ENCODE measurements at places on chromosomes 7 and 10. TPM values are rescaled to one million over a fixed set of nuclear protein-coding genes. Genes with fewer than 3 reads are reported as not detected.

The SPDYE3 gene
- total RNA-seq: not detected

The MALRD1 gene
- not detected for total RNA-seq

The TRIM56 gene
- total RNA-seq: 29.7 TPM

The TRIM50 gene
- 0.11 TPM for total RNA-seq

The TMEM236 gene
- total RNA-seq: 0.04 TPM

The PLAU gene
- total RNA-seq: 4.4 TPM

The MAGI2 gene
- 0.94 TPM for total RNA-seq

The RHOBTB1 gene
- 8.2 TPM for total RNA-seq

The THNSL1 gene
- 6.2 TPM for total RNA-seq

The PDK4 gene
- 0.24 TPM for total RNA-seq

The TLX1 gene
- total RNA-seq: 0.33 TPM

- no peak overlapping the region for H3K27ac ChIP-seq
- no peaks in the 10 kb centered on the region for H3K36me3 ChIP-seq
- no peak for DNase-seq
These were observed 26.9 kb downstream of the FKBP6 start for GRCh38 chr7:73354821-73355220.

- no peaks in the 10 kb centered on the region for H3K27me3 ChIP-seq
- DNase-seq: no peak
- H3K4me1 ChIP-seq: no peaks in the 10 kb centered on the region
- H3K27ac ChIP-seq: no peak overlapping the region
These were observed 119.2 kb downstream of the PPP1R9A start for GRCh38 chr7:95026421-95027072.

DNA sequence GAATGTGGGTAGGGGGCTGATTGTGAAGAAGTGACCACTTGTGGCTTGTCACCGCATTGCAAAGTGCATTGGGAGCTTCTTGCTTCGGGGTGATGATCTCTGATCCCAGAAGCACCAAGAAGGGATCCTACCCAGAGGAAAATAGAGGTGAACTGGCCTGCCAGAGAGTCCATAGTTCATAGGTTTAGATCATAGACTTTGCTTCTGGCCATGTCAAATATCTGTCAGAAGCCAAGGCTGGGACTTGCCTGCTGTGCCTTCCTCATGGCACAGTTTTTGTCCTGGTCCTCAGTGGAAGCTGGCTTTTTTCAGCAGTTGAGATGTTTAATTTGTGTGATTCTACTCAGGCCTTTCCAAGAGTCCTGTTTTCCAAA is 1.1 kb downstream of the ZSWIM8 start:
- DNase-seq: peak; percentile 48
- H3K4me1 ChIP-seq: peaks cover 27% of the 10 kb centered on the region
- peak overlapping the region; percentile 89 for H3K4me3 ChIP-seq
- peaks cover 35% of the 10 kb centered on the region for H3K36me3 ChIP-seq
- peak overlapping the region; percentile 76 for H3K27ac ChIP-seq

DNA sequence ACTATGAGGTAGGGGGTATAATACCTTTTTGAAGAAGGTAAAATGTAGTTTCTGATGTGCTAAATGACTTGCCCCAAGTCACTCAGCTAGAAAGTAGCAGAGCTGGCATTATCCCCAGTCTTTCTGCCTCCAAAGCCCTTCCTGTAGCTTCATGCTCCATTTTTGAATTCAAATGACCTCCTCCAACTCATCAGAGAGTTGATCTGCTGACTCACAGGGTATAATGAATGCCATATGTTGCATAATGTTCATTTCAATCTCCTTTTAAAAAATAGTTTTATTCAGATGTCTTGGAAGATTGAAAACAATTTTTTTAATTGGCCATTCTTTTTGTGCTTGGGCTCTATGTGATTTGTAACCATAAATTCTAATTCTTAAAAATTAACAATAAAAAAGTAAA is 272.8 kb upstream of the IMMP2L start:
- H3K27ac ChIP-seq: no peak overlapping the region
- H3K4me3 ChIP-seq: no peak overlapping the region
- H3K4me1 ChIP-seq: no peaks in the 10 kb centered on the region

DNA sequence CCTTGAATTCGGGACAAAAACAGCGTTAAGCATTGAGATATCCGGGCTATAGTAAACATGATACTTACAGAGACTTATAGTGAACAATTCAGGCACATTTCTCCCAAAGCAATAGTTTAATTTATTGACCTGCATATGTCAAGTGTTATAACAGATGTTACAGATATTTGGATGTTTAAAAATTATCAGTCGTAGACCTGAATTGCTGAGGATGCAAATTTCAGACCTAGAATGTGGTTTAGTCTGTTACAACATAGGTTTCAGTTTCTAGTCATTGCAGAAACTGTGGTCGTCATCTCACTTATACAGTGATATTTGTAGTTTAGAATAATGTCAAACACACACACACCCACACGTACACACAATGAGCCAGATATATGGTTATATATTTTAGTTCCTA is 85.2 kb downstream of the VTI1A start:
- no peaks in the 10 kb centered on the region for H3K36me3 ChIP-seq
- H3K27me3 ChIP-seq: no peaks in the 10 kb centered on the region
- no peak overlapping the region for H3K4me3 ChIP-seq
- no peaks in the 10 kb centered on the region for H3K4me1 ChIP-seq
- no peak overlapping the region for H3K27ac ChIP-seq

DNA sequence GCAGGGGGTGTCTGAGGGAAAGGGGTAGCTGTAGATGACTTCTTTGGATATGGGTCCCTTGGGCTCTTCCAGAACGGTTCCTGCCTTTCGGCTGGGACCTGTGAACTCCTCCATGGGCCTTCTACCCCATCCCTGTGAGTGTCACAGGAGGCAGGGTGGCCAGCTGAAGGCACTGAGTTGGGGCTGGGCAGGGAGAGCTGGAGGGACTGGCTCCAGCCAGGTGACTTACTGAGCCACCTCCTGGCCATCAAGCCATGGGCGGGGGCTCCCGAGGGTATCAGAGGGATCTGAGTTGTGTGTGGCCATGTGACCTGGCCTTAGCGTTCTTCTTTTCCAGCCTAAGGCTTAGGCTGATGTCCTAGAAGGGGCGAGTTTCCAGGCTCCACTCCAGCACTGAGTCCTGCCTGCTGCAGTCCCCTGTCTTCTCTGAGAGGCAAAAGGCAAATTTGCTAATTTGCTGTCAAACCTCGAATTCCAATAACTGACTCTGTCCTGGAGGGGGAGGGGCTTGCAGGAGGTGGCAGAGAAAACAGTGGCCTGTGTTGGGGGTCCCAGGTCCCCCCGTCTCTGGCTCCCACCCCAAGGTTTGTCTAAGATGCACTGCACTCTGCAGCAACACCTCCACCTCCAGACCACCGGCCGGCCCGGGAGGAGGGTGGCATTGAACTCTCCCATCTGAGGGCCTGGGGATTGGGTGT is 27.2 kb downstream of the ADCYAP1R1 start:
- no peaks in the 10 kb centered on the region for H3K36me3 ChIP-seq
- no peak overlapping the region for H3K27ac ChIP-seq
- no peaks in the 10 kb centered on the region for H3K4me1 ChIP-seq
- no peak for DNase-seq
- H3K27me3 ChIP-seq: peaks cover 72% of the 10 kb centered on the region

GRCh38 chr10:124047427-124048152 is 45.8 kb downstream of the CHST15 start:
- H3K27me3 ChIP-seq: peaks cover 37% of the 10 kb centered on the region
- H3K4me3 ChIP-seq: no peak overlapping the region
- H3K36me3 ChIP-seq: no peaks in the 10 kb centered on the region
- DNase-seq: no peak
- no peak overlapping the region for H3K27ac ChIP-seq
- no peaks in the 10 kb centered on the region for H3K4me1 ChIP-seq

- H3K36me3 ChIP-seq: no peaks in the 10 kb centered on the region
- no peaks in the 10 kb centered on the region for H3K4me1 ChIP-seq
- H3K27ac ChIP-seq: no peak overlapping the region
- peaks cover 3% of the 10 kb centered on the region for H3K27me3 ChIP-seq
- no peak for DNase-seq
These were observed 287.5 kb upstream of the PODXL start for GRCh38 chr7:131843898-131844331.

DNA sequence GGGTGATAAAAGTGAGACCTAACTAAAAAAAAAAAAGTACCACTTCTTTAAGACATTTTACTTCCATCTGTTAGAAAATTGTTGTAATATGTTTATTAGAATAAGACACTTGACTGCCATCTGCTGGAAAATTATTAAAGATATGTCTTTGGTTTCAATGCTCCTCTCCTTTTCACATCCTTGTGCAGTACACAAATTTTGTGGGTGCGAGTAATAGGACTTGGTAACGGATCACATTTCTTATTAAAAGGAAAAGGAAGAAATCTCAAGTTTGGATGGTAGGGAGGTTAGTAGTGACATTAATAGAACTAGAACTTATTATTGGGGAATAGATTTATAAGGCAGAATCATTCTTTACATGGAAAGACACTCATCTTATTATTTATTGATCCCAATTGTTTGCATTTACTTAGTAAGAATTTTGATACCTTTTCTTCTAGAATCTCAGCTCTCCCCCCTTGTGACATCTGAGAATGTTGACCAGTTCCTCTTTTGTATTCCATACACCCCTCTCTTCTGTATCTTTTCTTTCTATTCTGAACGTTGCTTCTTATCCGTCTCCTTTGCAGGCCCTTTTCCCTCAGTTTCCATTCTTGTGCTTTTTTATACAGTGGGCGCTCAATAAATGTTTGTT is 43.0 kb upstream of the RPA3 start:
- peak; percentile 31 for DNase-seq
- no peaks in the 10 kb centered on the region for H3K36me3 ChIP-seq
- no peaks in the 10 kb centered on the region for H3K27me3 ChIP-seq
- H3K4me3 ChIP-seq: no peak overlapping the region
- no peak overlapping the region for H3K27ac ChIP-seq
- no peaks in the 10 kb centered on the region for H3K4me1 ChIP-seq
